ENCODE measurements at places on chromosomes 2 and 18. TPM values are rescaled to one million over a fixed set of nuclear protein-coding genes. Genes with fewer than 3 reads are reported as not detected.

Gene THSD7B
- not detected for total RNA-seq

Gene PAX8
- under 0.01 TPM for total RNA-seq

Gene ZDBF2
- total RNA-seq: 8.2 TPM

Gene ZNF519
- 3.1 TPM for total RNA-seq

Gene GPR39
- total RNA-seq: not detected

Gene MGAT4A
- total RNA-seq: 6.2 TPM

Gene CNGA3
- total RNA-seq: not detected

Gene SLC9A4
- not detected for total RNA-seq

Gene SRD5A2
- not detected for total RNA-seq

Gene UGT1A6
- not detected for total RNA-seq

Gene ITM2C
- total RNA-seq: 31.6 TPM

Gene REG3A
- total RNA-seq: not detected

Gene PROKR1
- total RNA-seq: under 0.01 TPM

Gene TWIST2
- total RNA-seq: 0.38 TPM

Gene ARL5A
- total RNA-seq: 66.4 TPM

Gene FTCDNL1
- total RNA-seq: 0.38 TPM

Gene KIF1A
- total RNA-seq: under 0.01 TPM

Gene C2orf92
- 2.3 TPM for total RNA-seq

Gene GAD1
- total RNA-seq: 0.13 TPM

Gene AQP12A
- not detected for total RNA-seq

Gene PRSS56
- total RNA-seq: not detected

Gene HOXD13
- not detected for total RNA-seq

Gene MDH1B
- 0.13 TPM for total RNA-seq

Gene ASAP2
- total RNA-seq: 29.8 TPM

Gene ARHGAP25
- total RNA-seq: 11.9 TPM

Gene CROCC2
- not detected for total RNA-seq

Gene PFN4
- 0.26 TPM for total RNA-seq

Gene OSBPL6
- 8.7 TPM for total RNA-seq

Gene MOGAT1
- not detected for total RNA-seq

Gene IL37
- not detected for total RNA-seq

Gene BZW1
- total RNA-seq: 413 TPM

Measured in dermis microvascular lymphatic vessel endothelial cell (primary cell).